Fibroblast of the aortic adventitia (primary cell): ENCODE measurements at places on chromosomes 6 and 20.

DNA sequence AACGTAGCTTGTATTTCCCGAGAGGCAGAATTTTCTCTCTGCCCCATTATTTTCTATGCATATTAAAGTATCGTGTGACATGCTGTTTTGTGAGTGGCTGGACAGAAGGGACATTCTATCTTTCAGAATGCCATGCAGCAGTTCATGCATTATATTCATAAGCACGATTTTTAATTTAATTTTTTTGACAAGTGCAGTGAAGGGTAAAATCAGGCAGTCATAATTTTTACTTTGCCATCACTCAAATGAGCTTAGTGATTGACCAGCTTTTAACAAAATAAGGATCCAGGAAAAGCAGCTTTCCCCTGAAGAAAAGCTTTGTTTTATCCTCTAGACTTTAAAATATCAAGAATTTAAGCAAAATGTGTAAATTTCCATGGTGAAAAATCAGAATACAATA is 673.3 kb downstream of the KIF16B start:
- DNase-seq = no peak

GRCh38 chr20:50348096-50348495 is 157.5 kb downstream of the CEBPB start:
- DNase-seq = no peak

DNA sequence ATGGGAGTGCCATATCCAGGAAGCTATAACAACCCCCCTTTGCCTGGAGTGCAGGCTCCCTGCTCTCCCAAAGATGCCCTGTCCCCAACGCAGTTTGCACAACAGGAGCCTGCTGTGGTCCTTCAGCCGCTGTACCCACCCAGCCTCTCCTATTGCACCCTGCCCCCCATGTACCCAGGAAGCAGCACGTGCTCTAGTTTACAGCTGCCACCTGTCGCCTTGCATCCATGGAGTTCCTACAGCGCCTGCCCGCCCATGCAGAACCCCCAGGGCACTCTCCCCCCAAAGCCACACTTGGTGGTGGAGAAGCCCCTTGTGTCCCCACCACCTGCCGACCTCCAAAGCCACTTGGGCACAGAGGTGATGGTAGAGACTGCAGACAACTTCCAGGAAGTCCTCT is 56.7 kb upstream of the TMEM181 start:
- no peak for DNase-seq

DNA sequence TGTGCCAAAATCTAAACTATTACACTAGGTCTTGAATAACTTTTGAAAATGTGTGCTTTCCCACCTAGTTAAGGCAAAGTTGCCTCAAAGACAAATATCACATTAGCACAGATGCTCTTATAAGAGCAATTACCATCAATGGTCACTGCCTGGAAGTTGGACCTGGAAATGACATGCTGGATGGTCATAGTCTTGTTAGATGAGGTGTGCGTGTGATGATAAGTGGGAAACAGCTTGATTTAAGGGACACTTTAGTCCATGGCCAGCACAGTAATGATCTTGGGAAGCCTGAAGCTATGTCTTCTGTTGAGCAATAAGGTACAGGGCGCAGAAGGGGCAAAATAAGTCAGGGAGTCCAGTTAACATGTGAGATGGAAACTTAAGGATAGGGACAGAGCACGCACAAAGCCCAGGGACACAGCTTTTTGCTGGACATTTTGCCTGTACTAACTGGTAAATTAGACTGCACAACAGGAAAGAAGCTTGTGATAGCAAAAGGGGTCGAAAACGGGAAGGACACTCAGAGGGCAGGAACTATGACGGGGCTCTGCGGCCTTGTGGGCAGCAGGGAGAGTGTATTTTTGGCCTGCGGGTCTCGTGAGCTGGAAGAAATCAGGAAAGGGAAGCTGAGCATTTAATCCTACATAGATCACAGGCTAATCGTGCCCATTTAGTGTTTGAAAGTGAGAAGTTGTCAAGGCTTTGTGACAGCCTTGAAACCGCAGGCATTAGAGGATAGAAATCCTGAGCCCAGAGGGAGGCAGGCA is 66.7 kb upstream of the BMP2 start:
- no peak for DNase-seq

DNA sequence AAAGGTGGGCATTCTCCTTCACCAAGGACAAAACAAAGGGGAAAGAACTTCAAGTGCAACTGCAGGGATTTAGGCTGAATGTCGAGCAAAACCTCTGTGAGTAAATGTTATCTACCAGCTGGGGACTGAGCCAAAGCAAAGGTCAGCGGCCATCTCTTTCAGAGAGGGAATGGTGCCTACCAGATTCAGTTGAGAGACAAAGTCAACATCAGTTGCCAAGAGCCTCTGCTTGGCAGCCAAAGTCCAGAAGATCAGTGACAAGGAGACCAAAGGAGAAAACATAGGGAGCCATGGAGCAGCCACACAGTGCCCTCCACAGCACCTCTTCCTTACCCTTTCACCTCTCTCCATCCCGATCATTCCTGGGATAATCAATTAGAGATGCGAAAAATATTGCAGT is 472.5 kb downstream of the KIF16B start:
- DNase-seq = no peak

DNA sequence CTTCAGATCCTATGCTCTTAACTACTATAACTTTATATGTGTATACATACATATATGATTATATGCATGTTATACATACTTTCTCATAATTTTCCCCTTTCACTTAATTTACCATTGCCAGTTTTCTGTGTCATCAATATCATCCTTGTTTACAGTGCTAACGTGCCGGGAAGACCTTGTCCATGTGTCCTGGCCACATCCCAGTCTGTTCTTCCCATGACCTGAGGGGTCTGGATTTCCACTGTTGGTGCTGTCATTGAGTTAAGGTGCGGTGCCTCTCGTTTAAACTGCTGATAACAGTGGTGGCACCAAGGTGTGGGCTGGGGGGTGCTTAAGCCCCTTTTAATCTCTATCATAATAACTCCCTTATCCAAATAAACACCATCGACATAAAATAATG is 8.5 kb upstream of the SDCBP2 start:
- DNase-seq = no peak

- DNase-seq = no peak
Measured at GRCh38 chr6:151916075-151916474, 108.6 kb downstream of the ESR1 start.
